ENCODE measurements at places on chromosomes 4 and X. TPM values are rescaled to one million over a fixed set of nuclear protein-coding genes. Genes with fewer than 3 reads are reported as not detected.

NIPAL1 gene
- total RNA-seq: 1.7 TPM

CDKL2 gene
- 0.28 TPM for total RNA-seq

RIPPLY1 gene
- 0.24 TPM for total RNA-seq

SAT1 gene
- total RNA-seq: 187 TPM

- DNase-seq: no peak
Observed at GRCh38 chr4:174626342-174627008, 104.2 kb upstream of the HPGD start.

DNA sequence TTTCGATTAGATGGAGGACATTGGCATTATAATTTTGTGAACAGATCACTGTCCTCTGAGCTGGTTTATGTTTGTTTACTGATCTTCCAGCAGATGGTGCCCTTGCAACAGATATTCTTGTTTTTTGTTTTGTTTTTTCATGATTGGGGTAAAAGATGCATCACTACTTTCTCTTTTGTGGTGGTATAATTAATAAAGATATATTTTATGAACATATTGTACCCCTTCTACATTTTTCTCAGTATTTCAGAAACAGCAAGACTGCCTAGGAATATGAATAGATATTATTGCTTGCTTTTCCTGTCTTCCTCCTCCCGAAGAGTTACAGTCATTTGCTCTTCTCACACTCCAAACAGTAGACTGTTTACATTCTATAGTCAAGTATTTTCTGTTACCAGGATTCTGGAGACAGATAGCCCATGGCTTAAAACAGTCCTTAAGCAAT, 905.2 kb downstream of the TRAM1L1 start:
- DNase-seq: no peak

GRCh38 chr4:82528074-82528473, 33.7 kb downstream of the TMEM150C start:
- no peak for DNase-seq

- no peak for DNase-seq
Observed at GRCh38 chr4:163378661-163379060, 35.0 kb downstream of the NPY5R start.

DNA sequence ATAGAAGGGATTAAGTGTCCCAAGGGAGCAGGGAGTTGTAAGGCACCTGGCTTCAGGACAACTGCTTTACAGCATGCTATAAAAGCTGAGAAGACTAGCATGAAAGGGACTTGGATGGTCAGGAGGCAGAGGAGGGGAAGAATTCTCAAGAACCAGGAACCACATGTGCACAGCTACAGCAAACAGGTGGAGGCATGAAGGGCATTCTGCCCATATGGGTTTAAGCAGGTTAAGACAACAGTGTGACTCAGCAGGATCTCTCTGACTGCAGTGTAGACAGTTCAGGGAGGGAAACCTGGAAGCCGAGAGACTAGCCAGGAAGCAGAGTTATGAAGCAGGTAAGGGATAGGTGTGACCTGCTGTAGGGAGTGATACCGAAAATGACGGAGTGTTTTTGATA, 117.0 kb downstream of the DHRSX start:
- no peak for DNase-seq

DNA sequence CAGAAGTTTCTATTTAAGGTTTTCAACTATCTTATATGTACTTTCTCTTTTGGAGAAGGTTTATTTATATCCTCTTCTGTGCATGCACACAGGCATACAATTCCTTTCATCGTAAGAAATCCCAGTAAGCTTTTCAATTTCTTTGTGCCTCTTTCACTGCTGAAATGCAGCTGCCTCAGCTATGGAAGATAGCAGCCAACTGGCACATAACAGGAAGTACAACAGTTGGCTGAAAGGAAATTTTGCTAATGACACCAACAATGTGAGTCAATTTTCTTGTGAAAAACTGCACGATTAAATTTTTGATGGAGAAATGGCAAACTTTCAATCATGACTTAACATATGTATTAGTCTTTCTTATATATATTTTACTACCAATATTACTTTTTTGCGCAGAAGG, 74.5 kb upstream of the PAQR3 start:
- no peak for DNase-seq

DNA sequence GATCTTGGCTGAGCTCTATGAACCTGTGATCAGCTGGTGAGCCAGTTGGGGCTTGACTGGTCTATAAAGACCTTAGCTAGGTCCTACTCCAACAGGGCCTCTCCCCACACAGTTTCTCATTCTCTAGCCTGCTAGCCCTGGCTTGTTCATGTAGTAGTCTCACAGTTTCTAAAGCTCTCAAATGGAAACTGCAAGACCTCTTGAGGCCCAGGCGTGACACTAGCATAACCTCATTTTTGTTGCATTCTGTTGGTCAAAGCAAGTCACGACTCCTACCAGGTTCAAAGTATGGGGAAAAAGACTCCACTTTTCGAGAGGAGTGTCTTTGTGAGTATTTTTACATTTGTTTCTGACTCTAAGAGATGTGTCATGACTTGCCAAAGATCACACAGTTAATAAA, 50.9 kb downstream of the CEP44 start:
- DNase-seq: no peak

Data from H7 (cell line).